ENCODE measurements at places on chromosomes 11 and 22.
A peak's percentile ranks its signal among the peaks of the same experiment; 100 is the strongest.

DNA sequence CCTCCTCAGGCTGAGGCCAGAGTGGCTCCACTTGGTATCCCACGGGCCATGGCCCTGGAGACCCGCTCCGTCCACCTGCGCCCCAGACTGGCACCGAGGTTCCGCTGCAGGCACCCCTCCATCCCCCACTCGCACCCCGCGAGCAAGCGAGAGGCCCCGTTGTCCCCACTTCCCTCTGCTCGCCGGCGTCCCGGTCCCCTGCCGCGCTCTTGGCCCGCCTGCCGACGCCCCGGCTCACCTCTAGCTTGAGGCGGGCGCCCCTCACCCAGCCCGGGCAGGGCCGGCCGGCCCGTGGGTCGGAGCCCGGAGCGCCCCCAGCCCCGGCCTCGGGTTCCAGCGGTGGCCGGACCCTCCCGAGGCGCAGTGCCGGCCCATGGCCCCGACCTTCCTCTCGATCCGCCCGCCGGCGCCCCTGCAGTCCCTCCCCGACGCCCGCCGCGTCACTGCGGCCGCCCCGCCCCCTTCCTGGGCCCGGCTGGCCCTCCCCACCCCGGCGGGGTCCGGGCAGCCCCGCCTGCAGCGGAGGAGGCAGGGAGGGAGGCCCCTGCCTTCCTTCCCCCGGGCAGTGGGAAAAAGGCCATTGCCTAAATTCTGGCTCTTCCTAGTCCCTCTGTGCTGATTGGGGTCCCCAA is at the start of gene PITPNM1:
Gene PITPNM1 (minus strand): TSS at position 414 of the 632 bp plus-strand sequence. CDS start 1,183 bp downstream, outside the sequence.
- H3K4me3 ChIP-seq = peak within 1 kb of the TSS; percentile 94
- DNase-seq = peak; percentile 88
- H3K36me3 ChIP-seq = no peaks in the 10 kb centered on the region
- no peak within 1 kb of the TSS for H3K27ac ChIP-seq
- H3K4me1 ChIP-seq = peaks cover 9% of the 10 kb centered on the region

- no peak overlapping the region for H3K4me3 ChIP-seq
- DNase-seq = no peak
- H3K4me1 ChIP-seq = peaks cover 12% of the 10 kb centered on the region
- peak overlapping the region; percentile 35 for H3K27ac ChIP-seq
- H3K36me3 ChIP-seq = peaks cover 6% of the 10 kb centered on the region
Observed at GRCh38 chr11:67395555-67396258, 3.9 kb downstream of the RAD9A start.

GRCh38 chr11:62548545-62549335 is 2.1 kb upstream of the AHNAK start:
- H3K4me3 ChIP-seq = no peak overlapping the region
- H3K4me1 ChIP-seq = peaks cover 42% of the 10 kb centered on the region
- DNase-seq = no peak

DNA sequence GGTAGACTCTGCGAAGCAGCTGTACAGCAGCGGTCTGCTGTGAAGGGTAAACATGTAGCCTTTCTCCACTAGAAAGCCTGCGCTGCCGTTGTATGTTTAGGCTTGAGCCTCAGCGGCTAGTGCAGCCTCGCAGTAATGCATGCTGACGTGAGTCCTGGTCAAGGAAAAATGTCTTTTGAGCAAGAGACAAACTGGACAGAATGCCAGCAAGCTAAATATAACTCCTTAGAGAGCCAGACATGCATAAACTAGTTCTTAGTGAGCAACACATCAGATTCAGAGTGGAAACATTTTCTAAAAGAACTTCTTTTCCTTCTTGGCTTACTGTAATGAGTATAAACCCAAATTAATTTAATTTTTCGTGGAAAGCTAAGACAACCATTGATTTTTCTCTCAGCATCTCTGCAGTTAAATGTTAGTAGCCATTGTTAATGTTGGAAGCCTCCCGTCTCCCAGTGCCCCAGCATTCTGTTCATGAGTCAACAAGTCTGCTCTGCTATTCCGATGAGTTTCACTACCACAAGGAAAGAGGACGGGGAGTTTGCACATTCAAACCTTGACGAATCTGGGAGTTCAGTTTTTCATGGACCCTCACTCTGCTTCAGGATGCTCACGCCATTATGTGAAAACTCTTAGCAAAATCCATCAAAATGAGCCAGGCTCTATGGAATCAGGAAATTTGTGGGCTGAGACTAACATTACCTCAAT is 51.4 kb downstream of the JAM3 start:
- H3K4me1 ChIP-seq = peaks cover 13% of the 10 kb centered on the region
- H3K27ac ChIP-seq = no peak overlapping the region
- H3K36me3 ChIP-seq = no peaks in the 10 kb centered on the region
- H3K27me3 ChIP-seq = peaks cover 7% of the 10 kb centered on the region
- H3K4me3 ChIP-seq = no peak overlapping the region
- no peak for DNase-seq

- H3K27me3 ChIP-seq = no peaks in the 10 kb centered on the region
- no peaks in the 10 kb centered on the region for H3K36me3 ChIP-seq
- peak overlapping the region; percentile 68 for H3K27ac ChIP-seq
- peak overlapping the region; percentile 90 for H3K4me3 ChIP-seq
Observed at GRCh38 chr11:85628771-85629341, 463 bp downstream of the TMEM126B start.

GRCh38 chr11:119236891-119237290 is 30.8 kb downstream of the CBL start:
- H3K27me3 ChIP-seq = no peaks in the 10 kb centered on the region
- no peak overlapping the region for H3K27ac ChIP-seq
- DNase-seq = no peak
- no peaks in the 10 kb centered on the region for H3K36me3 ChIP-seq
- no peaks in the 10 kb centered on the region for H3K4me1 ChIP-seq

DNA sequence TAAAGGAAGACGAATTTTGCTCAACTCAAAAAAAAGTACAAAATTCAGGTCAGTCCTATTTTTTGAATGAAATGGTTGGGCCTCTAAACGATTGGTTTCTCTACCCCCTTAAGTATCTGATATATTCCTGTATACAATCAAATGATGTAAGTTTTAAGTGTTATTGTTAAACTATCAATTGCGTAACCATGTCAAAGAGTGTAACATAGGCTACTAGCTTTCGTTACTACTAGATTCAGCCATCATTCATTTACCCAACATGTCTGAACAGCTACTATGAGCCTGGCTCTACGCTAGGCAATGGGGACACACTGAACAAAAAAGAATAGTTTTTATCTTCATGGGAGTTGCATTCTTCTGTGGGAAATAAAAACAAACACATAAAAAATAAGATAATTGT is 3.3 kb downstream of the RAB6A start:
- no peaks in the 10 kb centered on the region for H3K36me3 ChIP-seq
- H3K4me3 ChIP-seq = no peak overlapping the region
- H3K27me3 ChIP-seq = no peaks in the 10 kb centered on the region
- no peak overlapping the region for H3K27ac ChIP-seq

GRCh38 chr11:83241291-83241946 is 44.7 kb downstream of the CCDC90B start:
- H3K4me1 ChIP-seq = no peaks in the 10 kb centered on the region
- H3K27me3 ChIP-seq = no peaks in the 10 kb centered on the region
- DNase-seq = no peak
- no peaks in the 10 kb centered on the region for H3K36me3 ChIP-seq
- H3K4me3 ChIP-seq = no peak overlapping the region

DNA sequence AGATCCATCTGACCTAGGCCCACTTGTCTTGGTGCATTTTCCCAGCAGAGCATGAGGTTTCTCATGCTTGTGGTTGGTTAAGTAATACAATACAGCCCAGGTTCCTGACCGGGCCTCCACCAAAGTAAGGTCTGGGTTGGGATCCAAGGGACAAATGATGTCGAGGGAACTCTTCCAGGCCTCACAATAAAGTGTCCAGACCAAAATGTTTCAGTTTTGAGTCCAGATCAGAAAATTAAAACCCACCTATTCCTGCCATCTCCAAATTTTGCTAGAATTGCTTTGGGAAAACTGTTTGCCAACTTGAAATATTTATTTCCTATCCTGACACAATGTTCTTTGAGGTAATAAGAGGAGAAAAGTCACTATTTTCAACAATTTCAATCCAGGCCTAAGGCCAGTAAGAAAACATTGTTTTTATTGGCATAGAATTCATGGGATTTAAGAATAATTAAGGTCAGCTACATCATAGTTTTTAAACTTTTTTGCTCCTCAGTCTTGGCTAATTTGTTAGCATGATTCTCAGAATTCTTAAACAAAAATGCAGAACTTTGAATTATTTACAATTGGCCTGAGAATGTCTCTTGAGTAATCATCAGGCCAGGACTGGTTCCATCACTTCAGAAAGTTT is 51.4 kb downstream of the ME3 start:
- H3K4me1 ChIP-seq = no peaks in the 10 kb centered on the region
- H3K27me3 ChIP-seq = no peaks in the 10 kb centered on the region
- H3K36me3 ChIP-seq = no peaks in the 10 kb centered on the region
- H3K4me3 ChIP-seq = no peak overlapping the region
- no peak overlapping the region for H3K27ac ChIP-seq

- DNase-seq = no peak
- H3K4me3 ChIP-seq = no peak overlapping the region
- no peaks in the 10 kb centered on the region for H3K4me1 ChIP-seq
- H3K27ac ChIP-seq = no peak overlapping the region
- peaks cover 5% of the 10 kb centered on the region for H3K36me3 ChIP-seq
Observed at GRCh38 chr22:29679316-29679715, 40.5 kb upstream of the CABP7 start.

DNA sequence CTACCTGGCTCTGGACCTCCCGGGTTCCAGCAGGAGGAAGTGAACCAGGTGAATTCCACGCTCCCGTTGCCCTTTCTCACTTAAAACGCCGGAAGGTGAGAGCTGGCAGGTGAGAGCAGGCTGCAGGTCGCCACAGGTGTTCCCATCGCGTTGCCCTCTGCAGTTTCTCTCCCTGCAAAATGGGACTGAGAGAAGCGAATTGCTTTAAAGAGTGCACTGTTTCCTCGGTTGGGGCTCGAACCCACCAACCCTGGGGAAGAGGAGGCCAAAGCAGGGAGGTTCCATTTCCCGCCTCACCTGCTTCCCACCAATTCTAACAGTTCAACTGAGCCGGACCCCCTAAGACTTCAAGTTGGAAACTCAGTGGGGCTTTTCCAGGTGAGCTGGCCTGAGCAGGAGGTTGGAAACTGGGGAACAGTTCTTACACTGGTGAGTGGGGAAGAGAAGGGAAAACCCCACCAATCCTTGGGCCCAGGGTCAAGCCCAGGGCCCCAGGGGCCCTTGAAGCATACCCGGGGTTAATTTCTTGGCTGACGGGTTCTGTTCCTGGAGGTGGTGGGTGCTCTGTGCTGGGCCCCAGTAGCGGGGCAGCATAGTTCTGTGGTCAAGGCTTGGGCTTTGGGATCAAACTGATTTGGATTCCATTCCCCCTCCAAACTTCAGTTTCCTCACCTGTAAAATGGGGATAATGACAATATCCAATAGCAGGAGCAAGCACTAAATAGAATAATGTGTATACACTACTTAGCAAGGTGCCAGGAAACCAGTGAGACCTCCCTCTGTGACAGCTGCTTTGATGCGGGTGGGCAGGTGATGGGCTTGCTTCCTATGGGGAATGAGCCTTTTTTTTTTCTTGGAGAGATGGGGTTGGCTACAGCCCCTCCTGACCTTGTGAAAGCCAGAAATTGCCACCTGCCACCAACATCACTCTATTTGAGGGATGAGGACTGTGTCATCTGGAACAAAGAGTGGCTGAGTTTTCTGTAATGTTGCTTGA is 788 bp downstream of the CD82 start:
- DNase-seq = no peak
- H3K36me3 ChIP-seq = no peaks in the 10 kb centered on the region
- H3K4me3 ChIP-seq = peak overlapping the region; percentile 69
- H3K27me3 ChIP-seq = peaks cover 7% of the 10 kb centered on the region
- H3K4me1 ChIP-seq = peaks cover 8% of the 10 kb centered on the region

- no peaks in the 10 kb centered on the region for H3K27me3 ChIP-seq
- no peak for DNase-seq
- H3K27ac ChIP-seq = no peak overlapping the region
- H3K4me1 ChIP-seq = peaks cover 3% of the 10 kb centered on the region
- H3K4me3 ChIP-seq = no peak overlapping the region
Observed at GRCh38 chr22:31230155-31230870, 18.2 kb downstream of the LIMK2 start.

GRCh38 chr11:17601676-17602075 is 54.6 kb downstream of the OTOG start:
- H3K4me1 ChIP-seq = peaks cover 4% of the 10 kb centered on the region
- no peaks in the 10 kb centered on the region for H3K27me3 ChIP-seq
- H3K4me3 ChIP-seq = no peak overlapping the region
- no peak overlapping the region for H3K27ac ChIP-seq

DNA sequence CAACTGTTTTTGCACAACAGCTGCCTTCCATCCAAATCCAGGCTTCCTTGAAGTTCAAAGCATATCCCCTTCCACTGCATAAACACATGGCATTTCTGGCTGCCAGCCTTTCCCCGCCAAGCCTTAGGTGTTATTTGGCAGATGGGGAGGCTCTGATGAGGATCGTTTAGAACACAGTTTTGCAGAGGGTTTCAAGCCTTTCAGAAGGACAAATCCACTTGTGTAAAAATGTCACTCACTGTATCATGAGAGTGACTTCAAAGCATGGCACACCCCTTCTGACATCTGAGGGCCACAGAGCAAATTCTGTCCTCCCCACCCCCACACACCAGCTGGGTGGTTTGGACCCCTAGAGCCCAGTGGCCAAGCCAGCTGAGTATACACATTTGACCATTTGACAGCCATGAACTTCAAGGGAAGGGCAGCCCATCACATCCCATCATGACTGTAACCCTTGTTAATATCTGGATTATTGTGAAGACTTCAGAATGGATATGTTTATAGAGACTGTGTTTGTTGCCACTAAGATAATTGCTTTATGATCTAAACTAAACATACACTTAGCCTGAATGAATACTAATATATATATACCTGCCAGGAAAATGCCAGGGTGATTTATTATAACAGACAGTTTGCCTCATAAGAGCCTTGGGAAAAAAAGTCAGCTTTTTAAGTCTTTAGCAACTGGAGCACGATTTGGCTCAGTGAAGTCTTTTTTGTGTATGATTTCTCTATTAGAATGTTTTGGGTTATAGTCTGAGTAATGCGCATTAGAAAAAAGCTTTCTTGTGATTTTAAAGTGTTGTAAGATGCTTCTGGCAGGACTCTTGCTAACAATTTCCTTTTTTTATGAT is 31.9 kb downstream of the FBLN1 start:
- H3K27ac ChIP-seq = no peak overlapping the region
- no peaks in the 10 kb centered on the region for H3K4me1 ChIP-seq
- H3K36me3 ChIP-seq = peaks cover 21% of the 10 kb centered on the region
- no peaks in the 10 kb centered on the region for H3K27me3 ChIP-seq
- no peak for DNase-seq

- no peak overlapping the region for H3K4me3 ChIP-seq
- H3K4me1 ChIP-seq = no peaks in the 10 kb centered on the region
- peak; percentile 83 for DNase-seq
- H3K36me3 ChIP-seq = no peaks in the 10 kb centered on the region
Observed at GRCh38 chr11:82867495-82868082, 32.6 kb downstream of the PRCP start.

DNA sequence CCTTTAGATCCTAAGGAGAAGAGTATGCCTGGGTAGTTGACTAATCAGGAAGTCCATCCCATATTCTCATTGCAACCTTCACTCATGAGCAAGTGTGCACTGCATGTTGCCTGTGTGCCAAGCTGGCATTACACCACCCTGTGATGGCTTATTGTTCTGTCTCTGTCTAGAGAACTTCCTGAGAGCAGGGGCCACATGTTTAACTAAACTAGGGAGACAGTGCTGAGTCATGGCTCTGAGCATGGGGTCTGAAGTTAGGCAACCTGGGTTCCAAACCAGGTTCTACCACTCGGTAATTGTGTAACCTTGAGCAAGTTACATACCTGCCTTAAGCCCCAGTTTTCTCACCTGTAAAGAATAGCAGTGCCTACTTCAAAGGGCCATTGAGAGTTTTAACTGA is 39.6 kb downstream of the CSNK2A3 start:
- H3K36me3 ChIP-seq = no peaks in the 10 kb centered on the region
- no peak overlapping the region for H3K4me3 ChIP-seq
- H3K27me3 ChIP-seq = 0 out of 2 replicates have a peak, but pooled peaks cover 2% of the 10 kb centered on the region
- DNase-seq = no peak
